ENCODE measurements at places on chromosomes 2 and 18.

- no peak for DNase-seq
Measured at GRCh38 chr2:8827729-8828128, 9.7 kb downstream of the KIDINS220 start.

DNA sequence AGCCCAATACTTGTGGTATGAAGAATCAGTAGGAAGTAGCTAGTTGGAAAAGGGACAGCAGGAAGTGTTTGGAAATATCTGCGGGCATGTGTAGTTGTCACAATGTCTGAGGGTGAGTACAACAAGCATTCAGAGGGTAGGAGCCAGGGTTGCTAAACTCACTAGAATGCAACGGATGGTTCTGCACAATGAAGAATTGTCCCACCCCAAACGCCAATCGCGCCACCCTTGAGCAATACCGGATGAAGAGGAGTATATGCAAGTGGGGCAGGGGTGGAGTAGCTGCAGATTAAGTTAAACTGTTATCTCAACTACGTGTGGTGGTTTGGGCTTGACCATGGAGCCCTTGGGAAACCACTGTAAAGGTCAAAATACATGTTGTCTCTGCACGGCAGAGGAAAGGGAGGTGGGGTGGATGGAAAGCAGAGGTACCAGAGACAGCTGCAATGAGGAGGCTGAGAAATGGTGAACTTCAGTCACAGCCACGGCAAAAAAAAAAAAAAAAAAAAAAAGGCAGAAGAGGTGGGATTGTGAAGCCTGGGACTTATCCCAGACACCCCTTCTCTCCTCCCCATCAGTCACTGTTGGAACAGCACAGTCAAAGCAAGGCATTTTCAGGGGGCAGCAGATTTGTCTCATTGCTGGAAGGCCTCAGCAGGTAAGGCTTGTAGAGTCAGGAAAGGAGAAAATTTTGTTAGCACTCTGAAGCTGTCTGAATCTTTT, 5.2 kb downstream of the CCL20 start:
- no peak for DNase-seq

DNA sequence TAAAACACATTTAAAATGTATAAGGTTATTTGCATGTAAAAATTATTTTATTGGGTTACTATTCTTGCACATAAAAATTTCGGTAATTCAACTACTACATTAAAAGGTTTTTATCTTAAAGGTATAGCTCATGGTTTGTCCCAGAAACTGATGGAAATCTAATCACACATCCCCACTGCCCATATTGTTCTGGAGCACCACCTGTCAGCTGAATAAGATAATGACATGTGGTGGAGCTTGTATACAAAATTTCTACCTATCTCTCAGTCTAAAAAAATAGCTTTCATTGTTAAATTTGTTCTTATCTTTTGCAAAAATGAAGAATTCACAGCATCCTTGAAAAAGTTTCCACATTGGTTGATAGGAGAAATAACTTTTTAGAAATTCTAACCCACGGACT, 18.3 kb downstream of the ERBB4 start:
- peak; percentile 13 for DNase-seq

DNA sequence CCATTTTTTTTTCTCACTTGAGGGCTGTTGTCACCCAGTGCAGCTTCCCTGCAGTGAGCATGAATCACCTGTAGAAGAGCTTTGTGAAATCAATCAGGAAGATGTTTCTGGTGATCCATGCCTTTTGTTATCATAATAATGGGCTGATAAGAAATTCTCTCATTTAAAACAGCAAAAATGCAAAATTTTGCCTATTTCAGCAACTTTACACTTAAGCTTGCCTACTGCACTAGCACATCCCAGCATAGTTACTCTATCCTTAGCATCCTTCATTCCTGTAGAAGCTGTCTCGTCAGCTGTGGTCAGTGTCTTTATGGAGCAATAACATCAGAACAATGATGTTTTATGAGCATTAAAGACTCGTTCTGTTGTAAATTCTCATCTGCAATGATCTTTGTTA, 178.6 kb upstream of the ZNF804A start:
- no peak for DNase-seq

DNA sequence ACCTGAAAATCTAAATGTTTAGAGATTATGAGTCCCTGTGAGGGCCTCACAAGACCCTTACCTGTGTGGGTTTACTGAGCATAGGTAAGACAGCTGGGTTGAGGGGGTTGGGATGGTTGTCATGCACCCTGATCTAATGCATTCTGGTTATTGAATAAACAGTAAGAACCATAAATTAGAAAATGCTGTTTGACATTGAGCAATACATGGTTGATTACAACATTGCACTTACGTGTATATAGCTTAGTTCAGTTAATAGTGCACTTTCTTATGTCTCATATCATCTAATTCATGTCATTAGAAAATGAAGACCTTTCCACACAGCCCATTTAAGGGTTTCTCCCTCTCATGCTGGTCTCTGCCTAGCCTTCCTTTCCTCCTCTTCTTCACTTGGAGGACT, 253.5 kb upstream of the ATP5MC3 start:
- DNase-seq, result no peak

GRCh38 chr2:169512525-169512924, 3.0 kb downstream of the KLHL41 start:
- DNase-seq, result peak; percentile 6

DNA sequence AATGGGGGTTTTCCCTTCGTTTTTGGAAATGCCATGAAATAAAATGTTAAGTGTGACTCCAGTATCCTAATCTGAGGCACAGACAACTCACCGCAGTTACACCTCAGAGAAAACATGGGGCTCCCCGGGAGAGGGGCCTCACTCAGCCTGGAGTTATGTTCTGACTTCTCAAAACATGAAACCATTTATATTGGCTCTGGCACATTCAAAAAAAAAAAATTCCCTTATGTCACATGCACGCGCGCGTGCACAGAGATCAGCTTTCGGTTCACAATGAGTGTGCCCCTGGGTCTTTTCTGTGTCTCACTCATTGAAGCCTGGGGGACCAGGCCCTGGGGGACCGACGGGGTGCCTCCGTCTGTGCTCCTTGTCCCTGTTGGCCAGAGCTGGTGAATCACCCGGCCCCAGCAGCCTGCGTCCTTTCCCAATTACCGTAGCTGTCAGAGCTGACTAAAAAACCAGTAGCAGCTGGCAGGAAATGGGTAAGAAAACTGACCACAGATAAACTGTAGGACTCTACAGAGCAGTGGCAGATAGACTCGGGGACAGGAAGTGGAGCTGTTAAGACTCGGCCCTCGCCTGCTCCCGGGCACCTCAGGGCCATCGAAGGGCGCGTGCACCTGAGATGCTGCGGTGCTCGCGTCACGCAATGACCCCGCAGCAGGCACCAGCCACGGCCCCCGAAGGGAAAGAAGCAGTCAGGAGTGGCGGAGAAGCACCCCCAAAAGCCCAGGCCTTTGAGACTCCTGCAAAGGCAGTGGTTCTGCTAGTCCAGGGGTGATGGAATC, 138.3 kb upstream of the ID2 start:
- no peak for DNase-seq

DNA sequence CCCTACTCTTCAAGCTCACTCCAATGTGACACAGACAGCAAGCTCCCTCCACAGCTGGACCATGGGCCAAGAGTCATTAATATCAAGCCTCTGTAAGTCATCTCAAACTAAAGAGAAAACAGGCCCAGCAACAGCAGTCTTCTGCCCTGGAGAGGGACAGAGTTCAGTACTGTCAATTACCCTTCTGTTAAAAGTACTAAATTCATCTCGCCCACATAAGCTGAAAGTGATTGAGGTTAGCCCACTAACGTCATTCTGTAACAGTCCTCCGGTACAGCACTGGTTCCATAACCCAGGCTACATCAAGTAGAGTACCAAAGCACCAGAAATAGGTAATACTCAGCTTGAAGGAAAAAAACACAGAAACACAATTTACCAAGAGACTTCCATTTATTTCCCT, 25.9 kb downstream of the THADA start:
- no peak for DNase-seq

- DNase-seq, result peak; percentile 52
Measured at GRCh38 chr2:26605195-26605998, 35.8 kb downstream of the CIB4 start.

GRCh38 chr2:138087751-138088593, 123.7 kb downstream of the HNMT start:
- no peak for DNase-seq

DNA sequence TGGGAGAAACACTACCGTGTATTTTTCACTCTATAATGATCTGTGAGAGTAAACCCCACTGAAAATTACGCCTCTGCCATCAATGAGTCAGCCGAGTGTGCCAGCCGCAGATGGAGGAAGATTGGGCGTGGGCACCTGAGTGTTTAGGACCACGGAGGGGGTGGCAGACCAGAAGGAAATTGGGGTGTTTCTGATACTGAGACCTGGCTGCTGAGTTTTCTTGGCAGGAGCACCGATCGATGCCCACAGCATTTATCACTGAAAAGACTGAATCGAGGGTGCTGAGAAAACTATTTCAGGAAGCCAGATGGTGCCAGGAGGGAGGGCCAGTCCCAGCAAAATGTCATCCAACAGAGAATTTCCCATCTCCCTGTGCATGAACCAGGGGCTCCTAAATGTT, 91.9 kb upstream of the TPO start:
- no peak for DNase-seq

- DNase-seq, result no peak
Measured at GRCh38 chr2:197121756-197122385, 188.7 kb downstream of the ANKRD44 start.

DNA sequence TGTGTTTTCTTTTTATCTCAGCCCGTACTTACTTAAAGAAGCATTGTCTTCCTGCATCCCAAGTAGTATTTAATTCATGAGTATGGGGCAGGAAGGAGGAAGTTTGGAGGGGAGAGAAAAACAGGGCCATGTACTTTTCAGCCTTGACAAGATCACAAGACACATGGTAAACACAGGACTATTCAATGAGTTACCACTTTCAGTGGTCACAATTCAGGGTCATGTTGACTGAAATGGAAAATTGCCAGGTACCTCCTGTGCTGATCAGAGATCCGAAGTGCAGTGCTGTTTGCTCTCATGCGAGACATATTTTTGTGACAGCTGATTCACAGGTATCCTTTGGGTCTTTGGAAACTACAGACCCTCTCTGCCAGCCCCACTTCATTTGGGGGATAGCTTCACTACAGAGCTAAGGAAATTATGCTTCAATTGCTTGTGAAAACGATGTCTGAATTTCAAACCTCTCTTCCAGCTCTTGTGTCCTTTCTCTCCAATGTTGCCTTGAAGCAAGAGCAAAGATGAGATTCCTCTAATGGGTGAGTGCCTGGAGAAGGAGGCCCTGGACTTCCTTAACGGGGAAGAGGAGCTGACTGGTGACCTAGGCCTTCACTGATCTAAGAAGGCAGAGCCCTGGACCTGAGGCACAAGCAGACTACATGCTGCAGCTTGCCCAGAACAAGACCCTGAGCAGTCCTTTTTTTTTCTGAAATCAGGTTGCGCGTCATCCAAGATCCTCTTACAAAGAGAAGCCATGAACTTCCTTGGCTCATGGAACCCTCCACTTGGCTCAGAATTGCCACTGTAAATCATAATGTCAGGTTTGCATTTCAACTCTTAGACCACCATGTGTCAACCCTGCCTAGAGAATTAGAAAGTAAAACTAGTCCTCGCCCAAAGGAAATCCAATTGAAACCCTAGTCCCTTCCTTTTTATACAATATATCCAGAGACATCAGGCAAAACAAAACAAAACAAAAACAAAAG, 44.1 kb downstream of the EVA1A start:
- peak; percentile 60 for DNase-seq

DNA sequence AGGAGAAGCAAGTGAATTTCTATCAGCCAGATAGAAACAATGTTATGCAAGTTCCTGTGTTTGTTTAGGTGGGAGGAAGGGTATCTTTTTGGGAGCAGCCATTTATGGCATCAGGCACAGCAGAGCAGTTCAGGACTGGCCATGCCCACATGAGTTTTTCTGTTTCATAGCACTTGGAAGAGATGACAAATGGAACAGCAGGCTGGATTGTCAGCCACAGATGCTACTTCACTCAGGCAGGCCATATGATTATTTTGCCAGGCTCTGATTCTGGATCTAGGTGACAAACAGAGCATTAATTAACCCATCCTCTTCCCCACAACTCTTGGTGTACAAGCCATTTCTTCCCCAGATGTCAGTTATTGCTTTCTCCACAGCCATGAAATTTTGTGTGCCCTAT, 63.8 kb downstream of the GALNT13 start:
- DNase-seq, result no peak

DNA sequence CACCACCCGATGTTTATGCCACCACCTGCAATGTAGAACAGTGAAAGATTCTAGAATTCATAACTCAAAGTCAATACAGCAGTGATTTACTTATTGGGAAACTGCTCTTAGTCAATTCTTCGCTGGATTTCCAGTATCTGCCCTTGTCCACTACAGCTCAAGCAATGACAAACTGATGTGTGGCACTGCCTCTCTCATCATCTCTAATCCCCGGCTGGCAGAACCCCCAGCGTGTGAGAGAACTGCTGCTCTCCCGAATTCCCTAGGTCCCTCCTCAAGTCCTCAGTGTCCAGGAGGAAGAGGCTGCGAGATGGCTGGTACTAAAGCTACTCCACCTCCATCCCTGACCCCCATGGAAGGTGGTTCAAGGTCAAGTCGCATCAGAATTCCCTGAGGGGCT, 1.6 kb downstream of the TXNL4A start:
- DNase-seq, result peak; percentile 8

DNA sequence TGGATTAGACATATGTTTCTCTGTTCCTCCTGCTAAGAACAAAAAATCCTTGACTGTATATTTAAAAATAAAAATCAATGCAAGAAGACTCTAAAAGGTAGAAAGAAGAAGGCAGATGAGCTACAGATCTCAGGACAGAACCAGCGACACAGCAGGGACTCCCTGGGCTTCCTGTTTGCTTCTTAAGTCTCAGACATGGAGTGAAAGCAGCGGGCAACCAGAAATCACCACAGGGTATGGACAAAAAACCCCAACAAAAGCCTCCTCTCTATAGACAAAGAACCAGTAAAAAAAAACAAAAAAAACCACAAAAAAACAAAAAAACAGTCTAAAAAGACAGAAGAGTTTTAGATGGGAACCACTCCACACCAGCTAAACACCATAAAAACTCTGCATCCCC, 971.0 kb upstream of the GYPC start:
- DNase-seq, result no peak

DNA sequence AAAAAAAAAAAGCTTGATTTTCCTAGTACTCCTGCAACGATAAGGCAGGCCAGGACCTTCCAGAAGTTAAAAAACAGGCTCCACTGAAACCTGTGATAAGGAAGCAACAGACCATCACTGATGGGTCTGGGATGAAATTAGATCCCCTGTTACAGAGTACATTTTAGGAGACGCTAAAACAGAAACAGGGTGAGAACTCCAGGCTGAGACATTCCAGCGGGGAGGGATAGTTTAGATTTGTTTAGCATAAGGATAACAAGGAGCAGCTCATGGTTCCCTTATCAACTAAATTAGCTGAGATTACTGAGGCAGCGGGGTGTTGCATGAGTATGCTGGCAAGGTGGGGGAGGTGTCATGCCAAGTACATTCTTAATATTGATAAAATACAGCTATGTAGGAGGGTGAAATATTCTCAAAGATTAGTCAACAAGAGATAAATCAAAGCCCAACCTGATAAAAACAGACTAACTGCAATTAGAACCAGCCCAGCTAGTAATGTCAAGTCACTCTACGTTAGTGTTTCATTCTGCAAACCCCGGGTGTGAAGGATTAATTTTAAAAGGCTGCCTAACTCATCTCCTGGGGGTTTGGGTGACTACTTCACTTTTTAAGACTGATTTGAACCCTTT, 75.0 kb upstream of the BZW1 start:
- no peak for DNase-seq

GRCh38 chr2:95121407-95122196, at the start of gene MRPS5:
Gene MRPS5, minus strand, starts transcription at chr2:95121808. Its CDS starts 17 bp downstream, at chr2:95121791.
- peak; percentile 74 for DNase-seq
